Fibroblast of mammary gland (primary cell): ENCODE measurements at places on chromosomes 6 and 20.

DNA sequence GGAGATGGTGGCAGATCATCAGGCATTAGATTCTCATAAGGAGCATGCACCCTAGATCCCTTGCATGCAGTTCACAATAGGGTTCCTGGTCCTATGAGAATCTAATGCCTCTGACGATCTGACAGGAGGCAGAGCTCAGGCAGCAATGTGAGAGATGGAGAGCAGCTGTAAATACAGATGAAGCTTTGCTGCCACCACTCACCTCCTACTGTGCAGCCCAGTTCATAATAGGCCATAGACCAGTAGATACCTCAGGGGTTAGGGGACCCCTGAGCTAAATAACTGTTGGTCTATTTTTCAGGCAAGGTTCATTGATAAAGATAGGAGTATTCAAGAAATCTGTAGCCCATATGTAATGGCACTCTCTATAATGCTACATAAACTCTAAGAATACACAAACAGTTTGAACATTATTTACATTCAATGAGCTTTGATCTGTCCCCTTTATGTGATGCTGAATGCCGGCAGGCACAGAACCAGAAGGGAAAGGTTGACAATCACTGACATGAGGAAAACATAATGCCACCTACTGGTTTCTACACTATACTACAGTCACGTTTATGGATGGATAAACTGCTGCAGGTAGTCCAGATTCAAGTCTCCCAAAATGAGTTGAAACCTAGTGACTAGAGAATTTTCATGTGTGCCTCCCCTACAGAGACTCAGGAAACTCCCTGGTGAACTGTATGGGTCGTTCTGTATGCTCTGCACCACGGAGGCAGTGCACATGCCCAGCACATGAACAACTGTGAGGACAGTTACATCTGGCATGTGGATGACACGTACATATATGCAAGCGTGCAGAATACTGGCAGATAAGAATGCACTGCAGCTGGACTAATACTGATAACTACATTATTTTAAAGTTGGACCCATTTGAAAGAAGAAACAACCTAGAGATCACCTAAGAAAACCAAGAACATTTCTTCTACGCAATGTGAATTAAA is 72.0 kb downstream of the DST start:
- peak; percentile 45 for DNase-seq

DNA sequence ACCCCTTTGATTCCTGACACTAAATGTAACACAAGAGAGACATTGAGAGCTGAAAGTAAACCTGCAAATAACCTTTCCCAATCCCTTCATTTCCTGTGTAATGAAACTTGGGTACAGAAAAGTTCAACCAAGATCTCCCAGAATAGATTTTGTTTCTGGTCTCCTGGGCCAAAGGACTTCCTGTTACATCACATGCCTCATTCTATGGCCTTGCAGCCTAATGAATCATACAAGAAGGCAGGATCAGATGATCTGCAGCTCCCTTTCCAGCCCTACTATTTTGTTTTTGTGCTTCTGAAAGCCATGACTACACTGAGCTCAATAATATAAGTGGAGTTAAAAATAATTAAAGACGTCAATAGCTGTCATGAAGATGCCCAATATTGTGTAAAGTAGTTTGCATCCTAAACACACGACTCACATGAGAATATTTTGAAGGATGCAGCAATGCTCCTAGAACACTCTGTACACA is 73.4 kb upstream of the NOX3 start:
- peak; percentile 96 for DNase-seq

- DNase-seq, result no peak
These were observed 5.4 kb downstream of the NQO2 start for GRCh38 chr6:3005077-3005476.

GRCh38 chr6:127972815-127973214 is 72.0 kb upstream of the THEMIS start:
- DNase-seq, result no peak

- peak; percentile 13 for DNase-seq
These were observed 370.9 kb downstream of the COL12A1 start for GRCh38 chr6:74834967-74835366.

DNA sequence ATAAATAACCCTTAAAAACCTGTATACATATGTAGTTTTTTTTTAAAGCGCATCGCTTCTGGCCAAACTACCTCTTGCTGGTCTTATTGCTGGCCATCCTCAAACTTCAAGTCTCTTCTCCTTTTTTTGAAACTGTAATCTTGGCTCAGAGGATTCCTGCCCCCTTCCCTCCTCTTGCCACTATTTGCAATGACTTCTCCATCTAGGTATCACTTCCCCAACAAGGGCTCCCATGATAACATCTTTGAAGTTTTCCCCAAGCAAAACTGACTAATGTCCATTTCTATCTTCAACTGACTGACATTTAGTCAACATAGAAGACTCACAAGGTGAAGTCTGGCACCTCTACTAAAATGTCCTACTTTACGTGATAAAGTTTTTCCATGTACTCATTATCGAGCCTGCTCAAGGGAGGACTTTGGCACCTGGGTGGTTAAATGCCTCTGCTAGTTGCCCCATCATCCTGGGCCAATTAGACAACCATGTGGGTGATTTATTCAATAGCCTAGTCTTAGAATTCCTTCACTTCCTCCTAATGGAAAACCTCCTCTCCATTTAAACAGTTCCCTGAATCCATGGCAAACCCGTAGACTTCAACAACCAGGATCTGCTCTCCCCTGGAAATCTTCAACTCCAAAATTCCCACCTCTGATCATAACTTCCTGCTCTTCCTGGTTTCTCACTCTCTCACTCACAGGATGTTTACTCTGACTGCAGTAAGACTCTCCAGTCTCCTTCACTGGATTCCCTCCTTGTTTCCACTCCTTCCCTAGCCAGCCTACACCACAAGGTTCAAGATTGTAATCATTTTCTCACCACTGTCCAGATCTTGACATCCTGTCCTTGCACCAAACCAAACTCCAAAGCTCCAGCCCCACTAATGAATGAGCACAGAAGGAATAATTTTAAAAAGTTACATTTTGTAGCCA is 9.4 kb upstream of the PLAGL1 start:
- DNase-seq, result no peak

DNA sequence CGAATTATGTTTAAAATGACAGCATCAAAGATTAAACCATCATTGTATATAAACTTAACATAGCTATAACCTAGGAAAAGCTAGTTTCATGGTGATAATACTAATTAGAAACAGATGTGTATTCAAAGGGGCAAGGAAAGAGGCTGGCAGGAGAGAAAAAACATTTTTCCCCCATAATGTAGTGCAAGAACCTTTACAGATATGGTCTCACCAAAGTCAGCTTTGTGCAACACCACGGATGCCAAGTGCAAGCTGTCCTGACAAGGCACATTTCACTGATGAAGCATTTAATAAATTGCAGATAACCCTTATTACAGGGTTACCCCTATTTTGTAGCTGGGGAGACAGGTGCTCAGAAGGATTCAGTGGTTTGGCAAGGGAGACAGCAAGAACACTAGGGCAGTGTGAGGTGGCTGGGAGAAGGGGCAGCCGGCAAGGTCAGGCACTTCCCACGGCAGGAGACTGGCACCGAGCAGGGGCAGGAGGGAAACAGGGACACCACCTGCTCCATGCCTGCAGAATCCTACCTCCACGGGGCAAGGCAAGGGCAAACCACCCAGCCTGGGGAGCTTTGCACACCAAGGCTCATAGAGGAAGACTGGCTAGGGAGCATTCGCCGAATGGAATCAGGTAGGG is 6.5 kb downstream of the RPS6KA2 start:
- DNase-seq, result no peak

DNA sequence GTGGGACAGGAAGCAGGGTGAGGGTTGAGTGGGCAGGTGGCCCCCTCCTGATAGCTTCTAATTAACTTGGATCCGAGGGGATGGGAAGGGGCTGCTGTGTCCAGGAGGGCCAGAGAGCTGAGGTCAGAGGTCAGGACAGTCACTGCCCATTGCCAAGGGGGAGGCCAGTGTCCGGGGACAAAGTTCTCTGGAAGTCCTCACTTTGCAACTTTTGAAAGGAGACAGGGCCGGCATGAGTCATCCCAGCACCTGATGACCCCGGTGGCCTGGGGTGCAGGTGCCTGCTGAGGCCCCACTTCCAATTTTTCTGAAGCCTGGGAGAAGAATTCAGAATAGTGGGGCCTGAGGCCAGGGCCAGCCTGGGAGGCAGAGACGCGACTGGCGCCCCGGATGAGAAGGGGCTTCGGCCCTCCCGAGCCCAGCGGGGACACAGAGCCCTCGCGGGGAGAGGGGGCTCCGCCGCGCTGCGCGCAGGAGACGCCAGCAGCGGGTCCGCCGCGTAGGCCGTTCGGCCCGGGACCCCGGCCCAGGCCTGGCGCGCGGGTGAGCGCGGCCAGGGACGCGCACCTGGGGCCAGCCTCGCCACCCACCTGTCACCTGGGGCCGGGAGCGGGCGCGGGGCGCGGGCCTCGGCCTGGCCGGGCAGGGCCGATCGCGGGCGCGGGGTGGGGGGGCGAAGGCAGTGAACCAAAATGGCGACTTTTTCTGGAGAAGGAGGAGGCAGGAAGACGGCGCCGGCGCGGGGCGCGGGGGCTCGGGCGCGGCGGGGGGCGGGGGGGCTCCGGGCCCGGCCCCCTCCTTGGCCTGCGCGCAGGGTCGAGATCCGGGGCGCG is 586 bp downstream of the ZNF512B start:
- no peak for DNase-seq

DNA sequence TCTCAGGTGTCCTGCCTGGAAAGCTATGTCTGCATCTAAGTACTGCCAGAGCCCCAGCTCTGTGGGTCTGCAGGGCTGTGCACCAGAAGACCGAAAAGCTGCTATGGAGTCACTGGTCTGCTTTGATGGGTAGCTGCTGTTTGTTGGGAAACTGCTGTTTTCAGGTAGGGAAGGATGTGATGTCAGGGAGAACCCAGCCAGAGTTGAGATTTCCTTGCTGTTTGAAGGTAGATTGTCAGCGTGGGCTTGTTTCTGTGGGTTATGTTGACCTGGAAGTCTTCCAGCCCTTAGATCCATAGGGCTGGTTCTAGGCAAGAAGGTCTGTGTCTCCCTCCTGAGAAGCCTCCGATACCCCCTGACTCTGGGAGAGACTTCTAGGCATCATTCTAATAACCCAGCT is 12.2 kb upstream of the SHLD1 start:
- no peak for DNase-seq

DNA sequence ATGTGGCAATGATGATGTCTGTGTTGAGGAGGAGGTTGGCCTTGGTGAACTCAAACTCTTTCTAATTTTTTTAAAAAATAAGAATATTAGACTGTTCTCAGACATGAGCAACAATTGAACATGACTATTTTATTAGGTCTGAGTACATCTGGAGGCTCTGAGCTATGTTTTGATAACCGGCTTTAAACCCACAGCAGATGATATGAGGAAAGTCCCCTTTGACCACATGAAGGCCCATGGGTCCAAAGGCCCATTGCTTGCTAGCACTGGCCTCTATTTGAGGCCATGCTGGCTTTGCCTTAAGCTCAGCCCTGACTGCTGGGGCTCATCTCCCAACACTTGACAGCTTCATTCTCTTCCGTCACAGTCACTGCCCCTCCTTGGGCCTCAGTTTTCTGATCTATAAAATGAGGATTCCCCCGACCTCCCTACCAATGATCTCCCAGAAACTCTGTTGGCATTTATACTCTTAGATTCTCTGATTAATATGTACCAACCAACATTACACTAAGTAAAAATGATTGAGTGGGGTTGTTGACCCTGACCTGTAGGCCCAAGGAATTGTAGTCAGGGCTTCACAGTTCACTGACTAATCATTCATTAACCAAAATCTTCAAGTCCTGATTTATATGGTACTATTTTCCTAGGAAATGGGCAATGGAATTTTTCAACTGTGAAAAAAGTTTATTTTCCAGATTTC is 23.9 kb upstream of the TINAG start:
- DNase-seq, result peak; percentile 71

DNA sequence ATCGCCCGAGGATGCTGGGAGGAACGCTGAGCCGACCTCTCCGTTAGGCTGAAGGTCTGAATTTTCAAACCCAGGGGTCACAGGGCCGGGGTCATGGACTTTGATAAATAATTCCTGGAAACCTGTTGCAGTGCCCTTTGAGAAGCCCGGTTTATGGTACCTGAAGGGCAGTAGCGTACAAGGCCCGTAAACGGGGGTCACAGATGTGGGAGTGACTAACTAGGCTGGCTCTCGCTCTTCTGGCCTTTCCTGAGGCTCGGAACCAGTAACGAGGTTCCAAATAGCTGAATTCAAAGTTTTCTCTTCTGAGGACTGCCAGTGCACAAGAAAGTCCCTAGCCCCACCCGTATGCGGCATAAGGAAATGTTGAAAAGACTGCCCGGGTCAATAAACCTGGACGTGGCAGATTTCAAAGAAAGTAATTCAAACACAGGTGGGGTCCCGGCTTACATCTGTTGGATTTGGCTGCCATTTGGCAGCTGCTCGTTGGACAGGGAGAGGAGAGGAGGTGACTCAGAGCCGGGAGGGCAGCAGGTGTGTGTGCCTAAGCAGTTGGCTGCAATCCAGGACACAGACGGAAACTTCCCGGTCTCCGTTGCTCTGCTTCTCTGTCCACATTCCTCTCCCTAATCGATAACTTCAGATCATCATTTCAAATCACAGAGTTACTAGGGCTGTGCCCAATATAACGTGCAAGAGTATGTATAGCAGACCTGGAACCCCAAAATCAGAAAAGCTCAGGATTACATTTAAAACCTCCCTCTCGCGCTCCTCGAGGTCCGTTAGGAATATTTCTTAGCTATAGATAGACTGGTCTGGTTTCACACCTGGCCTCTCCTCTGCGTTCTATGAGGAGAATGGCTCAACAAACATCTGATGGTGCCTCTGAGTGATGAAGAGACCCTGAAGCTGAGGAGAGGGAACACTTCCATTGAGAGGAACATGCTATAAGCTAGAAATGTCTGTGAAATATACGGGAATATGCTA is 765 bp upstream of the GMDS start:
- DNase-seq, result peak; percentile 67

GRCh38 chr6:45423824-45424450 is 46.2 kb upstream of the SUPT3H start:
- no peak for DNase-seq
